ENCODE measurements at places on chromosomes 13 and 19.

DNA sequence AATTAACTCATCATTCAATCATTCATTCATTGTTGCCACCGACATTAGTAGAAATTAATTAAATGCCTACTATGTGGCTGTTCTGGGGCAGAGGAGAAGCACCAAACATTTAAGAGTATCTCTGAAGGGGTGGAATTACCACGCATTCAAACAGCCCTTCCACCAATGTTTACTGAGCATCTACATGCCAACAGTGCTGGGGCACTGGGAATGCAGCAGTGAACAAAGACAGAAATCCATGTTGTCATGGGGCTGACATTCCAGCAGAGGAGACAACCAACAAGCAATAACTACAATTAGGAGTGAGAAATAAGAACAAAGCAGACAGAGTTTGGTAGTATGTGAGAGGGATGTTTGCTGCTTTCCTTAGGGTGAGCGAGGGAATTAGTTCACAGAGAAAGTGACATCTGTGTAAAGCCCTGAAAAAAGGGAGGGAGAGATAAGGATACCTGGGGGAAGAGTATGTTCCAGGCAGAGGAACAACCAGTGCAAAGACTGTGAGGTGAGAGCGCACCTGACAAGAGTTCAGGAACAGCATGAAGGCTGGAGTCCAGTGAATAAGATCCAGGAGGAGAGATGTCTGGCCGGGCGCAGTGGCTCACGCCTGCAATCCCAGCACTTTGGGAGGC lies 1.3 kb upstream of the PAK4 start:
- no peak for DNase-seq

DNA sequence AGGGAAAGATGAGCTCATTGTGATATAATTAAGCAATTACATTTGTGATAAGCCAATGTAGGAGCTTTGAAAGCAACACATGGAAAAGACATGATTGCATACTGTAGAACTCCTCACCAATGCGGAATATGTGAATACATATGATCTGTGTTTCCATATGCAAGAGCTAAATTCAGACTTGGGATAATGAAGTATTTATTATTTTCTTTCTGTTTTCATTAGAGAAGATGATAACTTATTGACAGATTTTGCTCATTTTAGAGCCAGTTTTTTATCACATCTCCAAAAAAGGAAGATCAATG lies 14.2 kb downstream of the FAM124A start:
- DNase-seq, result no peak

DNA sequence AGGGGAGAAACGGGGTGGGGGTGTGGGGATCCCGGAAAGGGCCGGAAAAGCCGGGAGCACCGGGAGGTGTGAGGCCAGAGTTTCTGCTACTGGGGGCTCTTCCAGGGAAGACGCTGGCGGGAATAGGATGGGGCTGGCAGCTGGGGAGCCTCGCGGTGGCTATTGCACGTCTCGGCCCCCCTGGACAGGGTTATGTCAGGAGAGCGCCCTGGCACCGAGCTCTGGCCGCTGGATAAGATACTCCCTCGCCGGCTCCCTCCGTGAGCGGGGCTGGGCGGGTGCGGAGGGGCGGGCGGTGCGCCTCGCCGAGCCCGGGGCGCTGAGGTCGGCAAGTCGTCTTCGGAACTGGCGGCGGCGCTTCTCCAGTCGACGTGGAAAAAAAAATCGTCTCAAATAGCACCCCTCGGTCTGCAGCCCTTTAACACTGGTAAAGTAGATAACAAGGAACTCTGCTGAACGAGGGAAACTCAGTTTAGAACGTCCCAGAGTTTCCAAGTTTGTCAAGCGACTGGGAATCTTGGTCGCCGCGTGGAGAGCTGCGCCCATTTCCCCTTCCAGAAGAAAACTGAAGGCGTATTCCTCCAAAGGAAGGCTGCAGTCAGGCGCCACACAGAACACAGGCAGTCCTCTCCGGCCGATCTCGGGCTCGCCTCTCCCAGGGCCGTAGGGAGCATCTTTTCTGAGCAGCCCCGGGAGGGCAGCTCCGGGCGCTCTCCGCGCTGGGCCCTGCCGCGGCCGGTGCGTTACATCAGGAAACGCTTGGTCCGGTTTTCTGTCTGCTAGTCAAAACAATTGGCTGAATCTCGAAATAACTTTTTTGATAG lies 115.1 kb downstream of the KCNRG start:
- DNase-seq, result no peak

GRCh38 chr19:49801966-49802661 lies 11.0 kb downstream of the FUZ start:
- DNase-seq, result no peak

DNA sequence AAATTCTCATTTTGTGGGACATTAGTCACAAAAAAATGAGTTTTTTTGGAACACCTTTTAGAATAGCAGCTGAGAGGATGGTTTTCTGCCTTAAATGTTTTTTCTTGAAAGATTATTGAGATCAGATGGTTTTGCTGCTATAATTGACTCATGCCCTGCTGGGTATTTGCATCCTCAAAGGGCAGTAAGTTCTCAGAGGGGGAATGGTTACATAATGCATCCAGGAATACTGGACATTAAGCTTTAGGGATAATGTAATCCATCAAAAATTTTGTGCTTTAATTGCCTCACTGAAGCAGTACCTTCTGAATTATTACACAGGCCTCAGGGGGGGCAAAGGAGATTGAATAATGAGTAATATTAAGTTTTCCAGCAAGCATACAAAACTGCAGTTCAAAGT lies 866.3 kb upstream of the SPRY2 start:
- no peak for DNase-seq

- no peak for DNase-seq
These were observed 26.7 kb downstream of the RCBTB2 start for GRCh38 chr13:48506092-48506701.

DNA sequence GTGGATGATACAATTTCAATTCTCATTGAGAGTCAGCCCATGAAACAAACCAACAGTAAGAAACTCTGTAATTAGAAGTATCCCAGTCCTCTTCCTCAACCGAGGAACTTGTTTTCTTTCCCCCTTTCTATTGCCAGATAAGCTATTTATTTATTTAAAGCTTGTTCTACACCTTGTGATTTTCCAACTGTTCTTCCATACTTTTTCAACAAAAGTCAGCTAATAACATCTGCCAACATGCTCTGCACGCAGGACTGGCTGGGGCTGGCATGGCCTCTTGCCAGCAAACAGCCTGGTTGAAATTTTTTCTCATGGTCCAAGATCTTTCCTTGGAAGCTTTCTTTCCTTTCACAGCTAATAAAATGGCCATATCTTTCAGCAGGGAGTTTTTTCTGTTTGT lies 2.9 kb upstream of the IRS2 start:
- no peak for DNase-seq

DNA sequence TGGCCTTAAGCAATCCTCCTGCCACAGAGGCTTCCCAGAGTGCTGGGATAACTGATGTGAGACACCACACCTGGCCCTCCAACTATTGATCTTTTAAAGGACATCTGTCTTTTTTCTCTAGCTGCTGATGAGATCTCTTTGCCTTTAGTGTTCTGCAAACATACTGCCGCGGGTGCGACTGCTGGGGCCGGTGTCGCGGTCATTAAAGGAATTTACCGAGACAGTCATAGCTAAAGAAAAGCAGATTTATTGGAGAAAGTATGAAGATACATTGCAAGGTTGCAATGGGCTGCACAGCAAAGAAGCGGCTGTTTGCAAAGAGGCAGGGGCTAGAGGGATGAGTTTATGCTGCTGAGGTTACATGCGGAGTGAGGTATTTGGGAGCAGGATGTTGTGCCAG lies 31.2 kb upstream of the LRRC4B start:
- DNase-seq, result no peak

- no peak for DNase-seq
These were observed 55.0 kb upstream of the EEF1AKMT1 start for GRCh38 chr13:20828539-20829364.

DNA sequence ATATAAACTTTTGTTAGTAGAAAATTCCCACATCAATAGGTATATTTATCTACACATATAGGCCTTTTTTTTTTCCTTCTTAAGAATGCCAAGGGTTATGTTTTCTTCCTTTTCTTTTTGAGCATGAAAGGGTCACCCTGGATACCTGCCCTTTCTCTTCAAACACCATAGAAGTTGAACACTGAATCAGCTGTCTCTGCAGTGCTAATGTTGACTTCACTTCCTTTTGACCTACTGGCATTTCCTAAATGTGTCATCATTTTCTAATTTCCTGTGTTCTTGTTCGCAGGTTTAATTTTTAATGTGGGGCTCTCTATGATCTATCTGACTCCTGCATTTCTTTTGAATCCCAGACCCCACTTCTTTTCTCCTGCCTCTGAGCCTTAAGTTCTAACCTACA lies 532.0 kb downstream of the GPC6 start:
- no peak for DNase-seq

- DNase-seq, result no peak
These were observed 7.3 kb upstream of the OR7D2 start for GRCh38 chr19:9171393-9171991.

- no peak for DNase-seq
These were observed 24.4 kb downstream of the SLC25A15 start for GRCh38 chr13:40813667-40814454.

DNA sequence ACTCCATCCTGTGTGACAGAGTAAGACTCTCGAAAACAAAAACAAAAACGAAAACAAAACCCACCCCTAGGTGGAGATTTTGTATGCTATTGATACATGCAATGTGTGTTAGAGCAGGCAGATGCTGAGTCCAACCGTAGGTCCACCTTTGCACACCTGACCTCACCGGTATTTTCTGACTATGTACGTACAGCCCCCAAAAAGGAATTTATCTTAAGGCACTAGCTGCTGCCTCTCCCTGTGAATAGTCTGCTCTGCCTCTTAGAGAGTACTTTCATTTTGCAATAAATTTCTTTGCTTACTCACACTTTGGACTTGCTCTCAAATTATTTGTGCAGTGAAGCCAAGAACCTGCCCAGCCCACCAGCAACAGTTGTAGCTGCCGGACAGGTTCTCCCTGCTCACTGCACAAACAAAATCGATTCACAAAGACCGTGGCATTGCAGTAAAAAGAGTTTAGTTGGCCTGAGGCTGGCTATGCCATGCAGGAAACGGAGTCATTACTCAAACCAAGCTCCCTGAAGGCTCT lies 8.2 kb upstream of the ZNF77 start:
- peak; percentile 45 for DNase-seq

- no peak for DNase-seq
These were observed 76.0 kb downstream of the KCTD15 start for GRCh38 chr19:33872445-33873320.

GRCh38 chr19:14409146-14410023 lies 9.8 kb downstream of the DDX39A start:
- DNase-seq, result no peak

DNA sequence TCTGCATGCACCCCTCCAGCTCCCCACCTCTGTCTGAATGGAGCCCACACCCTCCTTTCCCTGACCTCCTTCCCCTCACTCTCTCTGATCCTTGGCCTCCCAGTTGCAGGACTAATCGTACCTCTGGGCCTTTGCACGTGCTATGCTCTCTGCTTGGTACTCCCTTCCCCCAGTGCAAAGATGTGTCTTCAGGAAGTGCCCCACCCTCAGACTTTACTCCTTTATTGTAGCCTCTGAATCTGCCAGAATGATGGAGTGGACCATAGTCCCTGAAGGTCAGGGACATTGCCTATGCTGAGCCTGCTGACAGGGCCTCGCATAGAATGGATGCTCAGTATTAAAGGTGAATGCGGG lies 1.3 kb upstream of the JUND start:
- no peak for DNase-seq

- no peak for DNase-seq
These were observed 79.2 kb upstream of the CACNA1A start for GRCh38 chr19:13585512-13585911.

DNA sequence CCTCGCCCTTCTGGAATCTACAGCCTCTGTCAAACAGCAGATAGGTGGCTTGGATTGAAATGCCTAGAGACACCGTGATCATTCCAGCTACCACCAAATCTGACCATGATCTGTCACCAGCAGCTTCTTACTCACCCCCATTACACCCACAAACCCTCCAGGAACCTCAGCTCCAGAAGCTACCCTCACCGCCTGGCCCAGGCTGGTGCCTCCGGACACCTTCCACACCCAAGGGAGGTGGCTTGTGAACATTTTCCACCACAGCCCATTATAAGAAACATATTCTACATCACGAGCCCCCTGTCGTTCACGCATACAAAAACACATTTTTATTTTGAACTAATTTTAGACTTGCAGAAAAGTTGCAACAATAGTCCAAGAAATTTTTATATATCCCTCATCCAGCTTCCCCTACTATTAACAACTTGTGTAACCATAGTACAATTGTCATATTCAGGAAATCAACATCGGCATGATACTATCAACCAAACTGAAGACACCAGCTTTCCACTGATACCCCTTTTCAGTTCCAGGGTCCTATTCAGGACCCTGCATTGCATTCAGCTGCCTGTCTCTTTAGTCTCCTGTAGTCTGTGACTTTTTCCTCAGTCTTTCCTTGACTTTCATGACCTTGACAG lies 15.4 kb upstream of the UBE2L5 start:
- no peak for DNase-seq

DNA sequence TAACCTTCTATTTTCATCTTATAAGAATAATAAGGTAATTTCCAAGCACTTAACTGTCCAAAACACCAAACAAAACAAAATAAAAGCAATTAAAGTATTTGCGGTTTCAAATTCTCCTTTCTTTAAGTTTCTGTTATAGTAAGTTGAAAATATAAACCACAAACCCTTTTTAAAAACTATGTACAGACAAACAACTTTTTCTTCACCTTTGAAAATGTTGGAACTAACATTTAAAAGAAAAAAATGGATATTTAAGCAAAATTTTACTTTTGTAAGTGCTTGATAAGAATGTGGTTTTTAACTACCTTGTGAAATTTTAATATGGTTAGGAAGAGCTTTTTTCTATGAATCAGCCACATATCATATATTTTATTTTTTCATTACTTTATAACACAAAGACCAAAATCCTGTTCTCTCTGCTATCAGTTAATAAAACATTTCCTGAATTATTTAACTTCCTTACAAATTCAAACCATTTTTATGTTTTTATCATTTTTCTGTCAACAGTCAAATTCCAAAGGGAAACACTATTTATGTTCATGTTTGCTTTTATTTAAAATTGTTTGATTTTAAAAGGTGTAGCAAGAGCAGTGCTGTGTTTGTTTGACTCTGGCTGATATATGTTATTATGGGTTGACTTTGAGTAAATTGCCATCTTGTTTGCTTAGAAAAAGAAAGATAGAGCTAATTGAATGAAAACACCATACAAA lies 554.1 kb upstream of the KLHL1 start:
- DNase-seq, result no peak

Measured in progenitor cell of endocrine pancreas (in vitro differentiated cells).